ENCODE measurements at places on chromosomes 3 and 15. TPM values are rescaled to one million over a fixed set of nuclear protein-coding genes. Genes with fewer than 3 reads are reported as not detected.

GRCh38 chr15:41259546-41260189 is 28.6 kb downstream of the CHP1 start:
- H3K4me1 ChIP-seq: peaks cover 13% of the 10 kb centered on the region
- no peak for DNase-seq
- H3K27ac ChIP-seq: no peak overlapping the region
- H3K27me3 ChIP-seq: no peaks in the 10 kb centered on the region

DNA sequence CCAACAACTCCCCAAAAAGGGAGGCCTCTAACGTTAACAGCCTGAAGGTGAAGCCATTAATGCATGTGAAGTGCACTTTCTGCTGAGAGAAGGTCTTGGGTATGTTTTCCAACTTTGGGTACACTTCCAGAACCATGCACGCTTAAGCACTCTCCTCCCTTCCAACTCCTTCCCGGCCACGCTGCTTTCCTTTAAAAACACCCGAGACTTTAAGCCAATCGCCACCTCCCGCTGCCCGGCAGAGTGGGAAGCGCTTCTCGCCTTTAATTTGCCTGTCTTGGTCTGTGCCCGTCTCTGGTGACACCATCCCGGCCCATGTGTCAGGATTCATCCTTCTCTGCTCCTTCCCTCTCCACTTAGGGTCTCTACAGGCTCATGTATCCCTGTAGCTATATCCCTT is 35.3 kb downstream of the ITGB5 start:
- H3K36me3 ChIP-seq: peaks cover 92% of the 10 kb centered on the region
- H3K27ac ChIP-seq: no peak overlapping the region

GRCh38 chr3:16338999-16339398 is 74.0 kb downstream of the OXNAD1 start:
- H3K27ac ChIP-seq: no peak overlapping the region
- no peak overlapping the region for H3K4me3 ChIP-seq
- H3K27me3 ChIP-seq: no peaks in the 10 kb centered on the region
- no peaks in the 10 kb centered on the region for H3K36me3 ChIP-seq

GRCh38 chr3:77780278-77780996 is 740.5 kb downstream of the ROBO2 start:
- H3K27me3 ChIP-seq: no peaks in the 10 kb centered on the region
- H3K4me1 ChIP-seq: peaks cover 6% of the 10 kb centered on the region
- no peak for DNase-seq
- no peak overlapping the region for H3K4me3 ChIP-seq
- H3K27ac ChIP-seq: peak overlapping the region; percentile 82

- no peak overlapping the region for H3K4me3 ChIP-seq
- no peaks in the 10 kb centered on the region for H3K36me3 ChIP-seq
- no peak for DNase-seq
- no peak overlapping the region for H3K27ac ChIP-seq
- H3K4me1 ChIP-seq: no peaks in the 10 kb centered on the region
- no peaks in the 10 kb centered on the region for H3K27me3 ChIP-seq
Observed at GRCh38 chr15:99895189-99895955, 162.1 kb upstream of the LYSMD4 start.

- H3K4me3 ChIP-seq: no peak overlapping the region
- no peak overlapping the region for H3K27ac ChIP-seq
- H3K27me3 ChIP-seq: no peaks in the 10 kb centered on the region
- DNase-seq: no peak
- H3K4me1 ChIP-seq: no peaks in the 10 kb centered on the region
Observed at GRCh38 chr15:81221449-81221848, 24.8 kb downstream of the IL16 start.

DNA sequence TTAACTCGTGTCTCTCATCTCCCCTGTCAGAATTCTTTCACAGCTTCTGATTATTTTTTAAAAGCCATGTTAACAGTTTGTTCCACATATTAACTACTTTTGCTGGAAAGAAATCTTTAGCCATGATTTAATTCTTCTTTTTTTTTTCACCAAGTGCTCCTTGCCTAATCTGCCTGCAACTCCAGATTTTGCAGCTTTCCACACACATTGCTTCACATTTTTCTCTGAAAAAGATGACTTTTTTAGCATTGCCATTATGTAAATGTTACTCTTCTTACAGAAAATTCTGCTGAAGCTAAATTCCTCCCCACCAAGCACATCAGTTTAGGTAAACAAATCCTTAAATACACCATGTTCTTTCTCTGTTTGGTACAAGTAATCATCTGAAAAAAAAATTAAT is 23.4 kb upstream of the PPARG start:
- DNase-seq: no peak
- H3K4me1 ChIP-seq: no peaks in the 10 kb centered on the region
- H3K4me3 ChIP-seq: no peak overlapping the region
- H3K27ac ChIP-seq: no peak overlapping the region
- no peaks in the 10 kb centered on the region for H3K36me3 ChIP-seq
- no peaks in the 10 kb centered on the region for H3K27me3 ChIP-seq

DNA sequence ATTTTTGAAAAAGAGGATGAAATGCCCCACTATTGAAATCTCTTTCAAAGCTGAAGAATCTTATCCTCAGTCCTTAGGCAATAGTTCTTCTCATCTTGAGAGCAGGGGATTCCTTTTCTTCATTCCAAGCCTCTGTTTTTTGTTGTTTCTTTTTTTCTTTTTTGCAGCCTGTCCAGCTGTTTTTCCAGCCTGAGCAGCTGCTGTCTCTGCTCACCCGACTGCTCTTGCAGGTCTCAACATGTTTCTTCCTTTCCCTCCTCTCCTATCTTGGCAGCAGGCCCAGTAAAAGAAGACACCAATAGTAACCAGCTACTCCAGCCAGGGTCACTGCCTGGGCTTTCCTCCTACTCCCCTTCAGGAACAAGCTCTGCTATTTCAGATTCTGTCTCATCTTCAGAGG is 23.8 kb downstream of the MEX3B start:
- H3K36me3 ChIP-seq: no peaks in the 10 kb centered on the region
- no peak for DNase-seq
- no peak overlapping the region for H3K4me3 ChIP-seq
- no peak overlapping the region for H3K27ac ChIP-seq
- H3K27me3 ChIP-seq: no peaks in the 10 kb centered on the region
- H3K4me1 ChIP-seq: no peaks in the 10 kb centered on the region

The TLR9 gene
- not detected for total RNA-seq

The C3orf85 gene
- not detected for total RNA-seq

The GOLGA8G gene
- not detected for total RNA-seq

All from endodermal cell (in vitro differentiated cells).